Stimulated activated CD4-positive, alpha-beta T cell treated with anti-CD3 and anti-CD28 coated beads, Interleukin-1b, Interleukin-23, amount 100 ng/mL, for 24 hours (primary cell): ENCODE measurements at places on chromosomes 3 and 15.

DNA sequence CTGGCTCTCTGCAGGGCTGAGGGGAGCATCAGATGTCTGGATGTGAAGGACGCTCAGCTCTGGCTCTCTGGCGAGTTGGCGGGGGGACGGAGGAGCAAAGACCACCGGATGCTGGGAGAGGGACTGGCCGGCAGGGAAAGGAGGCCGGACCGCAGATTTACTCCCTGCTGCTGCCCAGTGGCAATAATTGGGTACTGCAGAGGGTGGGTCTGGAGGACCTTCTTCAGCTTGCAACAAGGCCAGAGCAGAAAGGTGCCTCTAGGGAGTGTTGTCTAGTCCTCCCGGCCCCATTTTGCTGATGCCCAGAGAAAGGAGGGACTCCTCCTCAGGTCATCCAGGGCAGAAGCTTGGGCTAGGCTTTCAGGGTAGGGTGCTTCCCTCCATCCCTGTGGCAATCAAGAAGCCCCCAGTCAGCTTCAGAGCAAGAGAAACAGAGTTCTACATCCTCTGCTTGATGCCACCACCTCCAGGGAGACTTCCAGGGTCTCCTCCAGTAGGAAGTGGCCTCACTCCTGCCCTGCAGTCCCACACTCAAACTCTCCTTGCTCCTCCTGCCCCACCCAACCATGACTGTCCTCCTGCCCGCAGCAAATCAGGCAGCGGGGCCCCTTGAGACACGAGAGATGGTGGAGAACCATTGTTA is 20.3 kb upstream of the CSPG4 start:
- peak; percentile 12 for DNase-seq

- no peak for DNase-seq
Observed at GRCh38 chr15:80667936-80668335, 27.2 kb upstream of the ABHD17C start.

DNA sequence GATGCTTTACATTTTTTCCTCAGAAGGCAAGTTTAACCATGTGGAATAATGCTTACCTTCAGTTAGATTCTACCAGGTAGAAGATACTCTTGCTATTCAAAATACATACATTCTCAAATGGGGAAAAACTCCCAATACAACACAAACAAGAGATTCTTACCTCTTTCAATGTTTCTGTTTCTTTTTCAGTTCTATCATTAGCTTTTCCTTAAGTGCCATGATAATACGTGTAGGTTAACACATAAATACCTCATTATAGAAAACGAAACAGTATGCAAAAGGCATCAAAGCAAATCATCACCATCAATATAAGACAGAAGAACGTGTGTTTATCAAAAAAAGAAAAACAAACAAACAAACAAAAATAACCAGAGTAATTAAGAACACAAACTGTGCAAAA is 300.7 kb upstream of the ROBO1 start:
- no peak for DNase-seq

DNA sequence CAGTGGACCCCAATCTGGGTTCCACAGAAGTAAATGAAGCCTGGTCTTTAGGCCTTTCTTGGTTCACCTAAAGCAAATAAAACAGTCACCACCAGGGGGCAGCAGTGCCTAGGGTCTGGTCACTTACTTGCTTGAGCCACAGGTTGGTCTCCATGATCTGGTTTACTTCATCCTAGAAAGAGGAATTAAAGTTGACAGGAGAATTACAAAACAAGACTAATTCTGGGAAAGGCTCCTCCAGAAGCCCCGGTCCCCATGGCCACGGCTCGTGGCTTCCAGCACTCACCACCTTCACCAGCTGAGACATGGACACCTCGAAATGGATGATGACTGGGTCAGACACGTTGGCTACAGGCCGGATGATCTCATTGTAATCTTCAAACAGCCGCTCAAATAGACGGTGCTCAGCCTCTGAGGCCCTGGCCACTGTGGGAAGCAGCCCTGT is 2.3 kb downstream of the CHRNA3 start:
- peak; percentile 73 for DNase-seq

GRCh38 chr3:29892976-29893554 is 612.2 kb downstream of the RBMS3 start:
- DNase-seq = no peak

DNA sequence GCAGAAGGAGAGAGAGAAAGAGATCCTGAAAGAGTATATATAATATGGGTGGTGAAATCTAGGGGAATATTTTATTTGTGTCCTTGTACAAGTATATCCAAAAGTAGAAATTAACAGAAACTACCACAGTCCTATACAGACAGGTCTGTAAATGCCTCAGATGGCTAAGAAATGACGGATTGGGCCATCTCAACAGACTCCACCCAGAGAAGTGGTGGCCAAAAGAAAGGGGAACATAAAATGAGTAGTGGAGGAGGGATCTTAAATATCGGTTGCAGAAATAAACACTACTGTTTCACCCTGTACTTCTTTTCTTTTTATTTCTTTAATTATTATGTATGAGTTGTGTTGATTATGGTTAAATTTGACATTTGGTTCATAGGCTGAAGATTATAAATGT is 47.7 kb downstream of the CCR3 start:
- DNase-seq = no peak

GRCh38 chr3:138136201-138136600 is 4.0 kb upstream of the A4GNT start:
- DNase-seq = no peak

DNA sequence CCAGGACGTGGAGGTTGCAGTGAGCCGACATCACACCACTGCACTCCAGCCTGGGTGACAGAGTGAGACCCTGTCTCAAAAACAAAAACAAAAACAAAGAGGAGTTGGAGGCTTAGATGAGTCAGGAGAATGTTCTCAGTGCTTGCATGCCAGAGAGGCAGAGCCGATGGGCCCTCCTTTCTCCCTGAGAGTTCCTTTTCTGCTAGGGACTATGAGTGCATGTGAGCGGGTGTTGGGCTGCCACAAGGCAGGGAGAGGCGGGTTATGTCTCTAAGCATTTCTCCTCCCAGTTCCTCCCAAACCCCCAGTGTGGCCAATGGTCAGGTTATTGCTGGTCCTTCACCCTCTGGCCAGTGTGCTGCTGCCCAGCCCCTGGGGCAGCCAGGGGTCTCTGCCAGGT is 45.1 kb downstream of the RTP1 start:
- no peak for DNase-seq

GRCh38 chr3:23619705-23620637 is 185.8 kb upstream of the UBE2E1 start:
- no peak for DNase-seq

- DNase-seq = no peak
Observed at GRCh38 chr3:71421820-71422566, 161.5 kb downstream of the FOXP1 start.

DNA sequence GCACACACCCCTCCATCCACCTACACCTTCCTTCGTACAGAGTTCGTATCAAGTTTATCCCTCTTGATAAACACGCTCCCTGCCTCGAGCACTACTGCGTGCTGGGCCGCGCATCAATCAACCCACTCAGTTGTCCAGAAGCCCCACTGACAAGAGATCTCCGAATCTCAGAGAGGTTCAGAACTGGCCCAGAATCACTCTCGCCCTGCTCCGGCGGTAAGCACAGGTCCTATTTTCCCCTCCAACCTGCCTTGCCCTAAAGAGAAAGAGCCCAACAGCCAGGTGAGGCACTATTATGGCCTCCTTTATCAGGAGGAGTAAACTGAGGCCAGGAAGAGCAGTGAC is 494 bp upstream of the NISCH start:
- no peak for DNase-seq

GRCh38 chr3:127544803-127545201 is 45.7 kb downstream of the TPRA1 start:
- no peak for DNase-seq
